ENCODE measurements at places on chromosomes 1 and 21.

DNA sequence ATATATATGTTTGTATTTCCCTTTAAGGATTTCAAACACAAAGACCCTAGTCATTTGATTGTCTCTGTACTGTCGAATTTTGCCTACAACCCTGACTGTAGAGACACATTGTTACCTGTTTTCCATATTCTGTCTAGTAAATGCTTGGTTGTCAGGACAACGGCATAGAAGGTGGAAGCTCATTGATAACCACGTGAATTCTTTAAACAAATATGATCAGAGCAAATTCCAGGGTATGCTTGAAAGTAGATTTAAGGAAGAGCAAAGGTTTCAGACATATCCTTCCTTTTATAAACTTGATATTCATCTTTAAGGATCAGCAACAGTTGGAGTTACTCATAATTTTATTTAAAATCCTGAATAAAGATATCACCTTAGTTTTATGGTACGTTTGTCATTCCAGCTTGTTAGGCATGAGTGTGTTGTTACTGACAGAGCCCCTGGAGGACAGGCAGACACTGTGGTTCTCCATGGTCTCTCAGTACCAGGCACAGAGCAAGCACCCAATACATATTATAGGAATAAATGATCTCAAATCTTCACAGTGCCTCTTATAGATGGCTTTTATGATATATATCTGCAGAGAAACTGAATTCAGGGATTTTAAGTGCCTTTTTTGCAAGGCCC, 203.2 kb downstream of the FGGY start:
- no peak for DNase-seq

- DNase-seq = no peak
Observed at GRCh38 chr1:53575141-53575954, 116.1 kb downstream of the DMRTB1 start.

- no peak for DNase-seq
Observed at GRCh38 chr1:23896491-23896890, 16.7 kb downstream of the CNR2 start.

DNA sequence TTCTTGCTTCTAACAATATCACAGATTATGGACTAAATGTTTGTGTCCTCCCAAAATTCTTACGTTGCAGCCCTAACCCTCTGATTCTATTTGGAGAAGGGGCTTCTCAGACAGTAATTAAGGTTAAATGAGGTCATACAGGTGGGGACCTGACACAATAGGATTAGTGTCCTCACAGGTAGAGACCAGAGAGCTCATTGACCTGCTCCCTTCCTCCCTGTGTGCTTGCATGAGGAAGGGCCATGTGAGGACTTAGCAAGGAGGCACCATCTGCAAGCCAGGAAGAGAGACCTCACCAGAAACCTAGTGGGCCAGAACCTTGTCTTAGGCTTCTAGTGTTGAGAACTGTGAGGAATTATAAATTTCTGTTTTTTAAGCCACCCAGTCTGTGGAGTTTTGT, 322.6 kb downstream of the SMYD3 start:
- no peak for DNase-seq

DNA sequence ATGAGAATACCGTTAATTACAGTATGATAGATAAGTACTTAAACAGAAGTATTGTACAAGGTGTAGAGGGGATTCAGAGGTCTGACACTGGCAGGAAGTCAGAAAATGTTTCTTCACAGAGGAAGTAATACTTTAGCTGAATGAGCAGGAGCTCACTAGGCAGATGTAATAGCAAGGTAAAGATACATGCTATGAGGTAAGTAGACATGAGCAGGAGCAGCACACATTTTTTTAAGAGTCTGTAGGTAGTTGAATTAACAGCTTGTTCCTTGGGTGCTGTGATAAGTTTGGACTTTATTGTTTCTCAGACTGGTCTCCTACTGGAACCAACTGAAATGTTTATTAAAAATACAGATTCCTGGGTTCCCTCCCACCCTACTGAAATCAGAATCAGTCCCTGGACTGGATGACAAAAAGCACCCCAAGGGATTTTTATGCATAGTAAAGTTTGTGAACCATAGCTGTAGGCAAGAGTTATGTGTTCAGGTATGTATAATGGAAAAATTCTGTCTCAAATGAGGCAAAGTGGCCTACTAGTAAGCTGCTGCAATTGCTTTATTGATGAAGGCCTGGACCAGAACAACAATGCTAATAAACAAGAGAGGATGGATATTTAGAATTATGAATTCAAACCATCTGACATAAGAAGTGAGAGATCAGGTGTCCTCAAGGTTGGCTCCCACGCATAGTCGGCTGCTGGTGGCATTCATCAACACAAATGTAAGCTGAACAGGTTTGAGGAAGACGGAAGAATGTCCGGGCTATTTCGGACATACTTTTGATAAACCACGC, 902 bp downstream of the AP4B1 start:
- DNase-seq = no peak

- no peak for DNase-seq
Observed at GRCh38 chr1:51518033-51518585, 957 bp downstream of the EPS15 start.

DNA sequence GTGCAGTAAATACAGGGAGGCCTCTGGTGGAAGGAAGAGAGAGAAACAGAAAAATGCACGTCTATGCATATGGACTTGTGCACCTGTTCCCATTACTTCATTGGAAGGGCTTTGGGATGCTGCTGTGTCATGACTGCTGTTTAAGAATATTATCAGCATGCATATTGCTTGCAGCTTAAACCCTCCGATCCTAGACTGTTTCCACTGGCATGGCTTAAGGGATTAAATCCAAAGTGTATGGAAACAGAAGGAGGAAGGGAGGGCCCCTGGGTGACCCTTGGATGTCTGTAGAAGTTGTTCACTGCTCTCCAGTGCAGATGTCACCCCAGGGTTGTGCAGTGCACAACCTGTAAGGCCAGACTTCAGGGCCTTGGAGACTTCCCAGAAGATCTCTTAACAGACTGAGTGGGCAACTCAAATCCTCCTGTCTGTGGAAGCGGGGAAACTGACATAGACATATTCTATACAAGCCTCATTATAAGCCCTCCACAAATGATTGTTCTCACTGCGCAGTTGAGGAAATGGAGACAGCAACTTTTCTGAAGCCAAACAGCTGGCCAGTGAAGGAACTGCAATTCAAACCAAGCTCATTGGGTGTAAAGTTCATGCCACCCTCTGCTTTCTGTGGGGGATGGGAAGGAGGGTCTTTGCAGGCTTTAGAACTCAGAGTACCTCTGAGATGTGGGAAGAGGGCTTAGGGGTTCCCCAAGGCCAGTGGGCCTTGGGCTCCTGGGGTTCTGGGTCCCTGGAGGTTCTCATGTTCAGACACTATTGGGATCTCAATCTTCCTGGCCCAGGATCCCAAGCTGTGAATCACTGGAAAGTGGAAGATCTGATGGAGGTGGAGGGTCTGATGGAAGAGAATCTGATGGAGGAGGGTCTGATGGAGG, 73.8 kb downstream of the UMODL1 start:
- DNase-seq = no peak

DNA sequence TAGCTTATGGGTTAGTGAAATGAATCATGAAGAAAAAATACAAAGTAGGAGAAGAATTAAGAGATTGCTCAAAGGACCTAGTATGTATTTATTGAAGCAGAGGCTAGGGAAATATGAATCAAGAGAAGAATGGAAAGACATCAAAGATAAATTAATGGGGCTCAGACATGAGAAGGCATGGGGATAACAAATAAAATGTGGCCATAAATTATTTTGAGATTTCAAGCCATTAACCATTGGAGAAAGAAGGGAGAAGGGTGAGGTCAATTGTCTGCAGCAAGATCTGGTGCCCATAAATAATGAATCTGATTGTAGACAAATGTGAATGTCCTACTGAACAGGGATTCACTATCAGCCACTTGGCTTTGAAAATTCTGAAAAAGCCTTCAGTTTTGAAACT, 10.2 kb downstream of the KRTAP20-3 start:
- DNase-seq = no peak

- DNase-seq = no peak
Observed at GRCh38 chr21:25734654-25734903, 125 bp downstream of the ATP5PF start.

DNA sequence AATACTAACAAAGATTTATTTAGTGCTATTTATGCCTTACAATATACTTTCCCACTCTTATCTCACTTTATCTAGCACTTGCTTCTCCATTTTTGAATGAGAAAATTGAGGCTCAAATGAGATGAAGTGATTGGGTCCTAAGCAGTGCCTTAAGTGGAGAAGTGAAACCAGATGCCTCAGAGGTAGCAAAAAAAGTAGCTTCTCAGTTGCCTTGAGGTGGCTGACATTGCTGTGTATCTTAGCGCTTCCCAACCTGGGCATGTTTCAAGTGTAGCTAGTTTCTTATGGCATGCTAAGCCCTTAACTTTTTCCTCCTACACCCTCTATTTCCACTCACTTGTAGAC, 390.4 kb downstream of the OMA1 start:
- DNase-seq = no peak

DNA sequence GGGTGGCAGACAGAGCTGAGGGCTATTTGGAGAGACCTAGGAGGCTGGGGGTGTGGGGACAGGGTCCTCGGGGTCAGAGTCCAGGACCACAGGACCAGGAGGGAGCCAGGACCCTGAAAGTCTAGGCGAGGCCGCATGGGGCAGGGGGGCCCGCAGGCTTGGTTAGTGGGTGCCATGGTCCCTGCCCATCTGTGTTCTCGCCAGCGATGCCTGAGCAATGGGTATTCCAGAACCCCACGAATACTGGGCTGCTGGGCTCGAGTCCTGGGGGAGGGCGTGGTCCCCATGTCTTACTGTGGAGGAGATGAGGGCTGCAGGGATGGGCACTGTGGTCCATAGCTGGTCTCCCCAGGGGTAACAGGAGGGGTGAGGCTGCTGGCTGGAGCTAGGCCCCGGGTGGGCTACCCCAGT, 2.0 kb downstream of the KRTAP10-6 start:
- no peak for DNase-seq

- DNase-seq = no peak
Observed at GRCh38 chr1:220991506-220991905, 112.3 kb downstream of the HLX start.

GRCh38 chr1:7915826-7916500, 24.7 kb downstream of the TNFRSF9 start:
- DNase-seq = peak; percentile 14

DNA sequence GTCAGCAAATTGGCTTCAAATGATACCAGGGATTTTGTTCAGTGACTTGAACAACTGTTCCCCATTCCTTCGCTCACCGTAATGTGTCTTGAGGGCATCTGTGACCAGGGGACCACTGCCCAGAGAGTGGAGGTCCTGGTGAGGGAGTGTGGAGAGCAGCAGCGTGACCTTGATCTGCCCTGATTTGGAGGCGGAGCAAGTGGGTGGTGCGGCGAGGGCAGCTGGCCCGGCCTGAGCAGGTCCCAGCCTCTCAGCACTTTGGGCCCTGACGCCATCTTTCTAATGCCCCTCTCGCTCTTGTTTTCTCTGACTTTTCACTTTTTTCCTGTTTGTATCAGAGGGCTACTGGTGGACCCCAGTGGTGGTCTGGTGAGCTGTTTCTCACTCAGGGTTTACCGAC, 31.1 kb downstream of the DIP2A start:
- no peak for DNase-seq

DNA sequence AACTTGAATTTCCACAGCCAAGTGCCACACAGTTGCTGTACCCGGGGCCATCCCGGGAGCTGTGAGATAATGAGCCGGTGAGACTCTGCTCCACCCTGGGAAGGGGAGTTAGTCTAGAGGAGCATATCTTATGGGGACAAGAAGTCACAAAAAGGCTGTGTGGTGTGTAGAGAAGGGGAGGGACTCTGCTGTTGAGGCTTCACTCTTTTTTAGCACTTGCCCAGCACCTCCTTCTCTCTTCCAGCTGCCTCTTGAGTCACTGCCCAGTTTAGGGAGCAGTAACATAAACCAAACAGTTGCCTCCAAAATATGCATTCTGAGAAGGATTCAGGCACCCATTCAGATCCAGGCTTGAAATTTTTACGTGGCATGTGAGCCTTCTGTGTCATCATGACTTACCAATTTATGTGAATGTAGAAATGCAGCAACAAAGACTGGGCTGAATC, 744 bp upstream of the WDR26 start:
- DNase-seq = no peak

DNA sequence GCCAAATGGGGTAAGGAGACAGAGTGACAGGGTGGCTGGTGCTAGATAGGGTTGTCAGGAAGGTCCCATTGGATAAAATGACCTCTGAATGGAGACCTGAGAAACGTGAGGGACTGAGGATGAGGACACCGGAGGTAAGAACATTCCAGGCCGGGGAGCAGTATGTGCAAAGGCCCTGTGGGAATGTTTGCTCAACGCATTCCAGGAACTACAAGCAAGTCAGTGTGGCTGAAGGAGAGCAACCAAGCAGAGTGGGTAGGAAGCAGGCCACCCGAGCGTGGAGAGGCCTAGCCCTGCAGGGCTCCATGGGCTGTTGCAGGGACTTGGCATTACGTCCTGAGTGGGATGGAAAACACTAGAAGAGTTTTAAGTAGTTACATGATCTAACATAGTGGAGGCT, 185.6 kb downstream of the ZBTB18 start:
- no peak for DNase-seq

DNA sequence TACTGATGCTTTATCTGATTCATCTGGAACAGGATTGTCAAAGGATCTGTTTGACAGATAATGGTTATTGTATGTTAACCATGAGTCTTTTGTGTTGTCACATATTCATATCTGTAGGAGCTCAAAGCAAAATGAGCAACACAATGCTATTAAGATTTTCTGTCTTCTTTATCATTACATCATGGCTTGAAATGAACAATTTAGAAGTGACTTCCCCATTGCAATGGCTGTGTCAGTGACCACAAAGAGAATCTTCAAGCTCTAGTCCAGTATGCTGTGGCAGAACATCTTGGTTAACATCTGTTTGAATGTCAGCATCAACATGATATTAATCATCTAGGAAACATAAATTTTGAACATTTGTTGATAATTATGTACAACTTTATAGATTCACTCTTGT, 1148.5 kb downstream of the PLA2G4A start:
- DNase-seq = no peak

GRCh38 chr1:215479567-215479966, 87.5 kb upstream of the KCTD3 start:
- DNase-seq = no peak

GRCh38 chr1:105087506-105087905, 1337.8 kb downstream of the AMY1C start:
- DNase-seq = no peak

DNA sequence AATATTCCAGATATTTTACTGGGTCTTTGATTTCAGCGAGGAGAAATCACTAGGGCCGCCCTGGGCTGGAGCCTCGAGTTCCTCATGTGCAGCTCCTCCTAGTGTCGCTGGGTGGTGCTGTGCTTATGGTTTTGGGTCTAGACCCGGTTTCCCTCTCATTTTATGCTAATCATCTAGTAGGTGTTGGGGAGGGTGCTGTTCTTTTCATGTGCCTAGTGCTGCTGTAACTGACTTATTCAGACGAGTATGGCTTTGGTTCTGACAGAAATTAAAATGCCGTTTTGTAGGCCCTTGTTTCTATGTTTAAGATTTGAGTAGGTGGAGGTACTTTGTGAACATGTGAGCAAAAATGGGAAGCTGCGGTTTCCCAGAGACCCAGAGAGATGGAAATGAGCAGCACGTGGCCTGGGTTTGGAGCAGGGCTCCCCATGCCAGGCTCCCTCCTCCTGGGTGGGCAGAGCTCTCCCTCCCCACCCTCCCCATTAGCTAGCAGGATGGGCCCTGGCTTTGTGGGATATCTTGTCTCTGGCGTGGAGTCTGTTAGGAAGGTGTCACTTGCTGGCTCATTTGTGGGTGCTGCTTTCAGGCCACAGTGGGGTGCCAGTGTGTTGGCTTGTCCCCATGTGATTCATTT, 74.0 kb upstream of the GPR88 start:
- peak; percentile 8 for DNase-seq

Measured in effector CD8-positive, alpha-beta T cell (primary cell).